Hepatocyte (in vitro differentiated cells): ENCODE measurements at places on chromosomes 11 and 22.
A peak's percentile ranks its signal among the peaks of the same experiment; 100 is the strongest.

DNA sequence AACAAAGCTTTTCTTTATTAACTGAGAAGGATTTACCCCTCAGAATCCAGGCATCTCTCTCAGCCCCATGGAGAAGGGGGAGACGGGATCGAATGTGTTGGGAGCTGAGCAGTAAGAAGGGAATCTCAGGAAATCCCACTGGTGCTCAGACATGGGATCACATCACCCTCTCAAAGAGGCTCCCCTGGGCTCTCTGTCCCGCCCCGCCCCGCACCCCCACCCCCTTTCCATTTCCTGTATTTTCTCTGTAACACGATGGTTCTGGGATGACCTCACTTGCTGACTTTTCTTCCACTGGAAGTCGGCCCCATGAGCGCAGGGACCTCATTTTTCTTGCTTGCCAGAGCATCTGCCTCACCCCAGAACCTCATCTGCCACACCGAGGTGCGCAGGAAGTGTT lies 100.0 kb downstream of the RPS6KA4 start:
- H3K4me3 ChIP-seq: no peak overlapping the region
- H3K4me1 ChIP-seq: no peaks in the 10 kb centered on the region
- no peak for DNase-seq
- no peaks in the 10 kb centered on the region for H3K36me3 ChIP-seq
- H3K27ac ChIP-seq: no peak overlapping the region

DNA sequence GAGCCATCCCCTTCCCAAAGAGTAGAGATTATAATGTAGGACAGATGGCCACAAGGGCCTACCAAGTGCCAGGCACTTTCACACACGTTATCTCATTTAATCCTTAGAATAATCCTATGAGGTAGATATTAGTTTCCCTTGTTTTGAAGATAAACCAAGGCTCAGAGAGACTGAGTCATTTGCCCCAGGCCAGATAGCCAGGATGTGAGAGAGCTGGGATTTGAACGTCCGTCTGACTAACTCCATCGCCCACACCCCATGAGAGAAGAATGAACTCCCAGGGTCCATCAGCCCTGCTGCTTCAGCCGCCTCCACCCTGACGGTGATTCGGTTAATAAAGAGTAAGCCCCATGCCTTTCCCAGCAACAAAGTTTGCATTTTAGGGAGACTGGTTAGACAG lies 10.7 kb downstream of the PRG3 start:
- H3K36me3 ChIP-seq: no peaks in the 10 kb centered on the region
- H3K27ac ChIP-seq: no peak overlapping the region
- no peaks in the 10 kb centered on the region for H3K4me1 ChIP-seq
- H3K4me3 ChIP-seq: no peak overlapping the region

DNA sequence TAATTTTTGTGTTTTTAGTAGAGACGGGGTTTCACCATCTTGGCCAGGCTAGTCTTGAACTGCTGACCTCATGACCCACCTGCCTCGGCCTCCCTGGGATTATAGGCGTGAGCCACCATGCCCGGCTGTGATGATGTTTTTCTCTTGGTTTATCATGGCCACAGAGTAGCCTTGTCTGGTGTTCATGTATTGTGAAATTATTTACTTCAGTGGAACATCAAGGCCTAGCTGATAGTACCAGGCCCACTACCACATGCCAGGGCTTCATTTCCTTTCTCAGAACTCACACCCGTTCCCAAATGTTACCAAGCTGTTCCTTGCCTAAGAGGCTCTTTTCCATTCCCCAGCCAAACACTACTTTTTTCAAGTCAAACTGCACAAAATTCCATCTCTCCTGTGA lies 6.1 kb upstream of the DDB2 start:
- H3K27me3 ChIP-seq: no peaks in the 10 kb centered on the region
- H3K4me3 ChIP-seq: no peak overlapping the region
- no peak for DNase-seq
- no peak overlapping the region for H3K27ac ChIP-seq

DNA sequence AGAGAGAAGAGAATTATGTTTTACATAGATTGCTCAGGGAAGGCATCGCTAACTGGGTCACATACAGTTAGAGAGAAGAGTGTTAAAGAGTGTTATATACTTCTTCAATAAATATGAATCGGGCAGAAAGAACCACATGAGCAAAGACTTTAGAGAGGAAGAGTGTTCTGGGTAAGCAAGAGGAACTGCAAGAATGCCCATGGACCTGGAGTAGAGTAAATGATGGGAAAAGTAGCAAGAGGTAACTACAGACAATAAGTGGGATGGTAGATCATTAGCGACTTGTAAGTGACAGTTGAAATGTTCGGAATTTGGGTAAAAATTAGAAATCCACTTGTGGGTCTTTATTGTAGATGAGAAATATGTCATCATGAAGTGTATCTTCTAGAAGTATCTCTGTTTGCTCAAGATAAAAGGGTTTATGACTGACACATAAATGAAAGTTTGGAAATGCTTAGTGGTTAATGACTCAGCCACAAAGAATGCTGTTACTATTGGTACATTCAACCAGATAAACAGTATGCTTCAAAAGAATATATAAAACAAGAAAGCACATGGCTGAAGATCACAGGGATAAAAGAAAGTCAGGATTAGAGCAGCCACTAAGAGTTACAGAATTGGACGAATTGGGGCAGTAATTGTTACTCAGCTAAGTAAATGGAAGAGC lies 229.3 kb downstream of the CASP12 start:
- H3K36me3 ChIP-seq: no peaks in the 10 kb centered on the region
- H3K4me3 ChIP-seq: no peak overlapping the region
- H3K27ac ChIP-seq: no peak overlapping the region

GRCh38 chr11:111039982-111040381 lies 205.5 kb upstream of the POU2AF2 start:
- no peak overlapping the region for H3K27ac ChIP-seq
- no peak for DNase-seq
- no peaks in the 10 kb centered on the region for H3K36me3 ChIP-seq
- H3K4me3 ChIP-seq: no peak overlapping the region

GRCh38 chr11:100825626-100826025 lies 138.5 kb downstream of the ARHGAP42 start:
- no peak overlapping the region for H3K4me3 ChIP-seq
- H3K27me3 ChIP-seq: no peaks in the 10 kb centered on the region
- H3K27ac ChIP-seq: no peak overlapping the region
- H3K36me3 ChIP-seq: no peaks in the 10 kb centered on the region
- no peak for DNase-seq

DNA sequence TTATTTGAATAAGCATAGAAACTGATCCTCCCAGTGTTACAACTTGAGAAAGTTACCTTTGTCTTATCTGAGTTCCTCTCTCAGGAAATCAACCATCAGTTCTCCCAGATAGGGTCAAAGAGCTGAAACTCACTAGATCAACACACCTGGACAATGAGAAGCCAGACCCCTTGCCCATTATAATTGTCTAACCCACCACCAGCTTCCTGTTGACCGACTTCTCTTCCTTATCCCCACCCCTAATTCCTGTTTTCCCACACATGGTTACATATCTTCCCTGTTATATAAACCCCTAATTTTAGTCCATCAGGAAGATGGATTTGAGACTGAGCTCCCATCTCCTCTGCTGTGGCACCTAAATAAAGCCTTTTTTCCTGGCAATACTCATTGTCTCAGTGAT lies 6.9 kb downstream of the SLC5A4 start:
- H3K27me3 ChIP-seq: no peaks in the 10 kb centered on the region
- H3K27ac ChIP-seq: no peak overlapping the region
- no peak for DNase-seq

GRCh38 chr11:34975482-34975881 lies 59.1 kb downstream of the PDHX start:
- peaks cover 12% of the 10 kb centered on the region for H3K4me1 ChIP-seq
- no peak overlapping the region for H3K4me3 ChIP-seq
- H3K27ac ChIP-seq: no peak overlapping the region
- H3K27me3 ChIP-seq: no peaks in the 10 kb centered on the region
- no peaks in the 10 kb centered on the region for H3K36me3 ChIP-seq

GRCh38 chr11:13339195-13340153 lies 61.9 kb downstream of the BMAL1 start:
- H3K27me3 ChIP-seq: no peaks in the 10 kb centered on the region
- no peak overlapping the region for H3K4me3 ChIP-seq
- no peaks in the 10 kb centered on the region for H3K36me3 ChIP-seq
- H3K4me1 ChIP-seq: peaks cover 4% of the 10 kb centered on the region

DNA sequence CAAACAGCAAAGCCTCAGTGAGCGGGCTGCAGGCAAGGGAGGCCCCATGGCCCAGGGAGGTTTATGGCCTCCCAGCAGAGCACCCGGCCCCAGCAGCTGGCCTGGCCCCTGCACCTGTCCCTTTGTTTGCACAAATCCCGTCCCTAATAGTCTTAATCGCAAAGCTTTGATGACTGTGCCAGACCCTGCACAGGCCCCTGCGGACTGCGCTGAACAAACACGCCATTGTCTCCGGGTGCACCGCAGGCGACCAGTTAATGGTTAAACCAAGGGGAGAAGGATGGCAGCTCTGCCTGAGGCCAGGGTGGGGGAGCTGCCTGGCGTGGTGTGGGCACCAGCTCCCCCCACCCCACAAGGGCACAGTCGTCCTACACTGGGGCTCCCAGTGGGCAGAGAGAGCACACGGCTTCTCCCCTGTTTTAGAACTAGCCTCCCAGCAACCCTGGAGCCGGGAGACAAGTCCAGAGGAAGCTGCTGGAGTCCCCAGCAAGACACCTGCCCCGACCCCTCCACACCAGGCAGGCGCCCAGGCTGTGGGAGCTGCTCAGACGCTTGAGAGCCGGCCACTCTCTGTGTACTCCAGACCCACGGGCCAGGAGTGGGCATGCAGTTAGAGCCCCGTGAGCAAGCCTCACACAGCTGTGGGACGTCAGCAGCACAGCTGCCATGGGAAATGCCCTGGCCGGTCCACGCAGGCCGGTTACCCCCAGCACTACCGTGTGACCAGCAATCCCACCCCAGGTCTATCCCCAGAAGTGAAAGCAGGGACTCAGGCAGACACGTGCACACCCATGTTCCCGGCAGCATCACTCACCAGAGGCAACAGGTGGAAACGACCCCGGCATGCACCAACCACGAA lies 39.7 kb upstream of the TH start:
- peak overlapping the region; percentile 79 for H3K27ac ChIP-seq
- no peaks in the 10 kb centered on the region for H3K36me3 ChIP-seq
- peaks cover 38% of the 10 kb centered on the region for H3K4me1 ChIP-seq
- no peak overlapping the region for H3K4me3 ChIP-seq
- H3K27me3 ChIP-seq: no peaks in the 10 kb centered on the region
- DNase-seq: peak; percentile 81

DNA sequence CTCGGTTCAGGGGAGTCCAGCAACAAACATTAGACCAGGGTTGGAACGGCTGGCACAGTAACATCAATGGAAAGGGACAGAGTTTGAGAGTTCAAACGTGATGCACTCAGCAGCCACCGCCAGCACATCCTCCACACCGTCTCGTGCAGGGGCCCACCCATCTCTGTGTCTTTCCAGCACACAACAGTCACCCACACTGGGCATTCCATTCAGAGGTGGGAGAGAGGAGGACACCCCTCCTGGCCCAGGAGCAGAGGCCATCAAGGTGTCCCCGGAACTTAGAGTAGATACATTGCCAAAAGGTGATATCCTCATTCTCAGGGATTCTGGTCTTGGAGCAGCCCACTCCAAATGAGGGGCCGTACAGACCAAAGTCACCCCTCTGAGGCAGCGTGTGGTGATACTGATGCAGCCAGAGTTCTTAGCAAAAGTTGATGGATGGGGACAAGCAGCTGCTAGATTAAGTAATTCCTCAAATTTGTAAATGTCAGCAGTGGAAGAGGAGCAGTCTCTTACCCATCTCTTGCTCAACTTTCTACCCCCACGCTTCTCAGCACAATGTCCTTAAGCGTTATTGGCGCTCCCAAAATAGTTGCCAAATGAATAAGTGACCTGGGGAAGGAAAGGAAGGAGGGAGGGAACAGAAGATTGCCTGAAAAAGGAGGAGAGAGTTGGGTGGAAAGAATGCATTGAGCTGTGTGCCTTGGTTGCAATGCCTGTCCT lies 5.5 kb downstream of the SNAP29 start:
- peaks cover 33% of the 10 kb centered on the region for H3K4me1 ChIP-seq
- no peaks in the 10 kb centered on the region for H3K36me3 ChIP-seq
- no peak overlapping the region for H3K4me3 ChIP-seq
- DNase-seq: no peak

DNA sequence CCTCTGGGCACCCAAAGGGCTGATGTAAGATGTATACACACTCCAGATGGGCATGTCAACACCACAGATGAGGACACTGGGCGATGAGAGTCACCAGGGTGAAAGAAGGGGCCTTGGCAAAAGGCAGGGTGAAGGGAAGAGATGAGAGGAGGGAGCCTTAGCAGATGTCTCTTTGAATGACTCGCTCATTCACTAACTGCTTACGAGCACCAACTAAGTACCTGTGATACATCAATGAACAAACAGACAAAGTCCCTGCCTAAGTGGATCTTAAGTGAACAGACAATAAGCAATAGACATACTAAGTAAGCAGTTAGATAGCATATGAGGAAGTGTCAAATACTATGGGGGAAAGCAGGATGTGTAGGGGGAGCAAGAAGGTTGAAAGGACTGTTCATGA lies 7.5 kb downstream of the ME3 start:
- peak overlapping the region; percentile 24 for H3K27ac ChIP-seq
- DNase-seq: no peak
- peaks cover 9% of the 10 kb centered on the region for H3K4me1 ChIP-seq
- no peaks in the 10 kb centered on the region for H3K36me3 ChIP-seq
- H3K27me3 ChIP-seq: no peaks in the 10 kb centered on the region

GRCh38 chr11:85946221-85946620 lies 91.0 kb downstream of the CCDC83 start:
- no peak overlapping the region for H3K27ac ChIP-seq
- DNase-seq: no peak
- no peaks in the 10 kb centered on the region for H3K36me3 ChIP-seq
- H3K4me3 ChIP-seq: no peak overlapping the region
- no peaks in the 10 kb centered on the region for H3K27me3 ChIP-seq
- H3K4me1 ChIP-seq: no peaks in the 10 kb centered on the region

DNA sequence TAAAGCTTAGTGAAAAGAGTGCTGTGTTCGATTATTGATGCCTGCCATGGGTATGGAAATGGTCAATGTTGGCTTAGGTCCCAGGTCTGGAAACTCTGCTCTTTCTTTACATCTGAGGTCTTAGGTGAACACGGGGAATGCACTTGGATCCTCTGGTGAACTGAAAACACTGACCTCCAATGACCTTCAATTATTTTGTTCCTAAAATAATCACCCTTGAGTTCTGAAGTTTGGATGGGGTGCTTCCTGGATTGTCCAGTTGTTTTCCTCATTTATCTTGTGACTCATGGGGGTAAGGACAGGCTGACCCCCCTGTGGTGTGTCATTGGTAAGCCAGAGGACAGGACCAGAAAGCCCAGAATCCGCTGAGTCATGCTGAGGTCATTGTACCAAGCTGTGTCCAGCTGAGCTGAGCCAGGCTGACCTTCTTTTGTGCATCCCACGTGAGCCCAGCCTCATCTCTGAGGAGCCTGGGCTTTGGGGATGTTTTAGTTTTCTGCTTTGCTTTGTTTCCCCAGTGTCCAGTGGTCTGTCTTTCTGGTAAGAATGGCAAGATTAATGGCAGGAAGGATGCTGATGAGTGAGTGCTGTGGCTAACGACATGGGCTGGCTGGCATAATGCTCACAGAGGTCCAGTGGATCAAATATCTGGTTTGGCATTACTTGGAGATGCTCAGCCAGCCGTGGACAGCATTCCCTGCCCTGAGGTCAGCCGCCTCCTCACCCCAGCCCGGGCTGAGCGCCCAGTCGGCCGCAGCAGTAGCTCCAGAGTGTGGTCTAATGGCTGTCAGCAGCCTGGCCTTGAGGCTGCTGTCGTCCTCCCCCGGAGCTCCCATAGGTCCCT lies 35.6 kb downstream of the AMPD3 start:
- H3K4me1 ChIP-seq: no peaks in the 10 kb centered on the region
- DNase-seq: peak; percentile 61
- H3K36me3 ChIP-seq: no peaks in the 10 kb centered on the region
- no peak overlapping the region for H3K4me3 ChIP-seq
- H3K27ac ChIP-seq: no peak overlapping the region
- no peaks in the 10 kb centered on the region for H3K27me3 ChIP-seq

GRCh38 chr22:50250555-50251476 lies at the start of gene HDAC10:
Gene HDAC10, minus strand, starts transcription at chr22:50251265. Its CDS starts 233 bp downstream, at chr22:50251032.
- no peaks in the 10 kb centered on the region for H3K36me3 ChIP-seq
- H3K4me3 ChIP-seq: peak within 1 kb of the TSS; percentile 70
- H3K27ac ChIP-seq: peak within 1 kb of the TSS; percentile 80
- H3K27me3 ChIP-seq: no peaks in the 10 kb centered on the region
